Activated naive CD4-positive, alpha-beta T cell treated with anti-CD3 and anti-CD28 coated beads for 36 hours (primary cell): ENCODE measurements at places on chromosomes 12 and 14. TPM values are rescaled to one million over a fixed set of nuclear protein-coding genes. Genes with fewer than 3 reads are reported as not detected.

TSPAN9 gene
- total RNA-seq, result 0.91 TPM

GARIN6 gene
- total RNA-seq, result not detected

KRAS gene
- total RNA-seq, result 20.6 TPM

KLRK1 gene
- total RNA-seq, result 0.50 TPM

PRKD1 gene
- total RNA-seq, result not detected

VRTN gene
- total RNA-seq, result not detected

RHOJ gene
- total RNA-seq, result not detected

KANSL2 gene
- 37.9 TPM for total RNA-seq

ZNF385A gene
- total RNA-seq, result 1.1 TPM

FIGNL2 gene
- total RNA-seq, result 0.25 TPM

OR2AP1 gene
- not detected for total RNA-seq

EEF1AKMT3 gene
- 4.6 TPM for total RNA-seq

CLEC4C gene
- not detected for total RNA-seq

AICDA gene
- total RNA-seq, result not detected

YAF2 gene
- total RNA-seq, result 28.6 TPM

GPD1 gene
- 0.36 TPM for total RNA-seq

ORMDL2 gene
- 26.4 TPM for total RNA-seq
